ENCODE measurements at places on chromosomes 1 and 21. TPM values are rescaled to one million over a fixed set of nuclear protein-coding genes. Genes with fewer than 3 reads are reported as not detected.

GRCh38 chr1:168101336-168101735 is 35.4 kb downstream of the GPR161 start:
- DNase-seq: no peak

DHCR24 gene
- total RNA-seq: 103 TPM

DNA sequence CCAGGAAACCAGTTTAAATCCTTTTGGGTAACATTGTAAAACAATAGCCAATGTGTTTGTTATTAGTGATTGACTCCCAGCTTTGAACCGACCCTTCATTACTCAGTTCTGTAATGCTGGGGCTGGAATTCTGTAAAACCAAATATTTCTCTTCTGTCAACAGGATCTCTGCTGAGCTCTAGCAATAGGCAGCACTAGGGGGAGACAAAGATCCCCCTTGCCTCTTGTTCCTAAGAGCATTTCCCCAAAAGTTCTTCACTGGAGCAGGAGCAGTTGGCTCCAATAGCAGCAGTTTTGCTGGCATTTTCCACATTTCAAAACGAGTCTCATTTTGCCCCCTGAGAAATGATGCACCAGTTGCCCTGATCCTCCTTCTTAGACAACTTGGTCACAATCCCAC is 1671.1 kb downstream of the MRPL39 start:
- DNase-seq: no peak

SLC6A9 gene
- total RNA-seq: 0.13 TPM

FAM167B gene
- total RNA-seq: 1.9 TPM

GRCh38 chr1:211341999-211342398 is 15.4 kb downstream of the TRAF5 start:
- DNase-seq: no peak

- DNase-seq: no peak
Observed at GRCh38 chr1:219639876-219640577, 27.1 kb upstream of the ZC3H11B start.

IGSF3 gene
- total RNA-seq: 53.7 TPM

LRRN2 gene
- 0.38 TPM for total RNA-seq

- no peak for DNase-seq
Observed at GRCh38 chr1:7366286-7366954, 404.7 kb upstream of the VAMP3 start.

DNA sequence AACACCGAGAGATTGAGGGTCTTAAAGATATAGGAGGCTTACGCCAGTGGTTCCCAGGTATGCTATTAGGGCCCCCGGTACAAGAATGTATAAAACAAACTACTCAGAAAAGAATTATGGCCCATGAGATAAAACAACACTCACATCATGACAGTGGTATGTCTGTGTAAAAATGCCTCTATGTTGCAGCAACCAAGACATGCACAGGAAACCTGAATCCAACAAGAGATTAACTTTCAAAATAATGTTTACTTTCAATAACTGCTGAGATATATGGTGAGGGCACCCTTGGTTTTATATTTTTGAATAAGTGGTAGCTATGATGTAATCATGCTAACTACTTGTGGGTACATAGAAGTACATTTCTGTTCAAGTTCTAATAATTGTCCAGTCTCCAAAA is 74.9 kb downstream of the PUM1 start:
- no peak for DNase-seq

- no peak for DNase-seq
Observed at GRCh38 chr1:90708826-90709225, 8.3 kb downstream of the BARHL2 start.

GRCh38 chr1:109271458-109271857 is 11.5 kb downstream of the PSRC1 start:
- DNase-seq: no peak

MAP3K21 gene
- total RNA-seq: 0.90 TPM

GRCh38 chr1:106072909-106073600 is 983.4 kb upstream of the PRMT6 start:
- DNase-seq: no peak

HMCN1 gene
- 4.0 TPM for total RNA-seq

DNA sequence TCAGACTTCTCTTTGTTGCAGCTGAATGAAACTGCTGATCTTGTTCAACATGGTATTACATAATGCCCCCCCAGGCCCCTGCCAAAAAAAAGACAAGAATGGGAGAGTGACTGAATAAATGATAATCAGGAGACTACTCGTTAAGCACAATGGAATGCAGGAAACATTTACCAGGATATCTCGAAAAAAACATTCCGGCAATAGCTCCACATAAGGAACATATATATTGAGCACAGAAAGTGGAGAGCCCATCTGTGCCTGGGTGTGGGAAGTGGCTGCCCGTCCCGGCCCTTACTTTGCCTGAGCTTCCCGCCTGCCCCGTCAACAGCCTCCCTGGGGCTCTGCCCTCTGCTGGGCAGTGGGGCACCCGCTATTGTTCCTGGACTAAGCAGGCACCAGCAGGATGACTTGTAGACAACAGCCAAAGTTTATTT is 13.3 kb downstream of the TRIM11 start:
- DNase-seq: peak; percentile 72

DNA sequence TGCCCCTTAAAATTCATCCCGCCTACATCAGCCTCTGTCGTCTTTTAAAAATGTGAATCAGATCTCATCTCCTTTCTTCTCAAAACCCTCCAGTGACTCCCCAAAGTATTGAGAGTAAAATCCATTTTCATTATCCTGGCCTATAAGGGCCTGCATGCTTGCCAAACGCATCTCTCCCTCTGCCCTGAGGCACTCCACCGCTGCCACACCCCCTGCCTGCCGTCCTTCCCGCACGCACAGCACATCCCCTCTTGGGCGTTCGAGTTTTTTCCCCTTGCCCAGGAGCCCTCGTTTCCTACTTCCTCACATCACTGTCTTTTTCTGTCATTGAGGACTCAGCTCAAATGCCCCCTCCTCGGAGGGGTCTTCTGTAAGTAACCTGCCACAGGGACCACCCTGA is 53.3 kb upstream of the MTR start:
- no peak for DNase-seq

LHX4 gene
- not detected for total RNA-seq

BCL2L15 gene
- 0.13 TPM for total RNA-seq

DNA sequence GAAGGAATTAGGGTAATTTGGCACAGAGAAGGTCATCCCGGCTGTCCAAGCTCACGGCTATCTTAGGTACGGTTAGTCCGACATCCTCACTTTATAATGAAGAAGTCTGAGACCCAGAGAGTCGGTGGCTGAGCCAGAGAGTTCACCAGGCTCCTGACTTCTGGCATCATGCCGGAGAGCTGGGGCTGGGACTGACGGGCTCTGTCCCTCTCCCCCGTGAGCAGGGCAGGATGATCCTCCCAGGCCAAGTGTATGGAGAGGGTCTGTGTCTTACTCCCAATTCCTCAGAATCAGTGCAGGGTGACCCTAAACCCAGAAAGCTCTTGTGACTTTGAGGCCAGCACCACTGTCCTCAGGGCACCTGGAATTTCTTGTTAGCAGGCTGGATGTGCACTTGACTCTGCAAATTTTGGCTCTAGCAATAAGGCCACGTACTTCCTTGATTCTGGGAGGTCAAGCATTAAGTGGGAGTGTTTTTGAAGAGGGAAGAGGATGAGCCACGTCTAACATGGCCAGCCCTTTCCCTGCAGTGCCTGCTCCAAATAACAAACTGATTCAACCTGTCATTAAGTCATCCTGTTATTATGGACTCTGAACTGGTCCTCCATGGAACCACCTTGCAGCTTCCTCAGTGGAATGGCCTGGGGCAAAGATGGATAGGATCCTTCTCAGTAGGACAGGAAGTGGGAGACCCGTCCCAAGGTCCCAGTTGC is 20.8 kb upstream of the BTG2 start:
- no peak for DNase-seq

MSTO1 gene
- total RNA-seq: 18.7 TPM

RPS8 gene
- total RNA-seq: 1,311 TPM

NUP210L gene
- total RNA-seq: under 0.01 TPM

RIPPLY3 gene
- under 0.01 TPM for total RNA-seq

DNA sequence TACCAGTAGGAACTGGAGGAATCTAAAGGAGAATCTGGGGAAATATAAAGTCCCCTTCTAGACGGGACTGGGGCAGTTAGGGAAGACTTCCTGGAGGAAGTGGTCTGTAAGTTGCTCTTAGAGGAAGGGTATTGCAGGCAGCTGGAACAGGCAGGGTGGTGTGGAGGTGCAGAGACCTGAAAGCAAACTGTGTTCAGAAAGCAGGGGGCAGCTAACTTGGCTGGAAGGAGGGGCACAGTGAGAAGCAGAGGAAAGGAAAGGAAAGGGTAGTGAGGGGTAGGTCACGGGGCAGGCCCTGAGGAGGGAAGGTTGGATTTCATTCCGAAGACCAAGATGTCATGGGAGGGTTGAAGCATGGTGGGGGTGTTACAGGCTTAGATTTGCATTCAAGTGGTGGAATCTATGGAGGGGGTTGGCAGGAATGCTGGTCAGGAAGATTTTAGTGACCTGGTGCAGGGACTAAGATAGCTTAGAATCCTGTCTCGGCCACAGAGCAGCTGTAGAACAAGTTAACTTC is 240.7 kb downstream of the FOXD2 start:
- no peak for DNase-seq

TRIM46 gene
- 1.8 TPM for total RNA-seq

GRCh38 chr1:244329591-244330317 is 122.0 kb downstream of the ADSS2 start:
- DNase-seq: no peak
